Activated naive CD4-positive, alpha-beta T cell treated with anti-CD3 and anti-CD28 coated beads, Interleukin-2, amount 10 ng/mL, durations not matched to agents 7 days and 5 days (primary cell): ENCODE measurements at places on chromosomes 6 and 20.

DNA sequence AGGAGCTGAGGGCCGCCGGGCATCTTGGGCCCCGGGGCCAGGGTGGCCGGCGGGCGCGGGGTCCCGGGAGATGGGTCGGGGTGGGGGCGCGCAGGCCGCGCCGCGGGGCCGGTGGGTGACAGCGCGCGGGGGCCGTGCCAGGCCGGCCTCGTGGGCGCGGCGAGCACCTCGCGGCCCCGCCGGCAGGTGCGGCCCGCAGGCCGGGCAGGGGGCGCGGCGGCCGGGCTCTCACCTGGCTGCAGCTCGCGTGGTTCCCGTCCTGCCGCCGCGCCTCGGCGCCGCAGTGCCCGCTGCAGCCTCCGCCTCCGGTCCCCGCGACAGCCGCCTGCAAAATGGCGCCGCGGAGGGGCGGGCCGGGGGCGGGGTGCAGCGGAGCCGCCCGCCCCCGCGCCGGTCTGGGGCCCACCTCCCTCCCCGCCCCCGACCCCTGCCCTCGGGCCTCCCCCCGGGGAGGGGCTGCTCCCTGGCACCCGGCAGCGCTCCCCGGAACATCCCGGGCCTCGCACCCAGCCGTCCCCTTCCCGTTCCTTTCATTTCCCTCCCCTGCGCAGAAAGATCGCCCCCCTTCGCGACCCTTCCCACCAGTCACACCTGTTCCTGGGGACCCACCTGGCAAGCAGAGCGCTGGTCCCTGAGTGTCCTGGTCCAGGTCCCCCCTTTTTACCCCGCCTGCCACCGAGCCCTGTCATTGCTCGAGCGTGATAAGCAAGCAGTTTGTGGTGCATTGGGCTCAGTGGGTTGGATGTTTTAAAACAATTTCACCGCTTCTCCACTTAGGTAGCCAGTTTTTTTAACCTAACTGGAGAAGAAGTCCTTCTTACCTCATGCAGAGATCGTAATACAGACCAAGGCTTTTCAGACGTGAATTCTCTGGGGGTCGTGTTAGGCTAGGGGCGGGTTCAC, at the start of gene SLC23A2:
Gene SLC23A2 (minus strand): TSS at position 337 of the 903 bp plus-strand sequence. CDS start 68,948 bp downstream, outside the sequence.
- peaks cover 35% of the 10 kb centered on the region for H3K4me1 ChIP-seq
- H3K27me3 ChIP-seq: peaks cover 15% of the 10 kb centered on the region
- peak within 1 kb of the TSS; percentile 90 for H3K27ac ChIP-seq
- H3K36me3 ChIP-seq: peaks cover 6% of the 10 kb centered on the region
- peak within 1 kb of the TSS; percentile 95 for H3K4me3 ChIP-seq

DNA sequence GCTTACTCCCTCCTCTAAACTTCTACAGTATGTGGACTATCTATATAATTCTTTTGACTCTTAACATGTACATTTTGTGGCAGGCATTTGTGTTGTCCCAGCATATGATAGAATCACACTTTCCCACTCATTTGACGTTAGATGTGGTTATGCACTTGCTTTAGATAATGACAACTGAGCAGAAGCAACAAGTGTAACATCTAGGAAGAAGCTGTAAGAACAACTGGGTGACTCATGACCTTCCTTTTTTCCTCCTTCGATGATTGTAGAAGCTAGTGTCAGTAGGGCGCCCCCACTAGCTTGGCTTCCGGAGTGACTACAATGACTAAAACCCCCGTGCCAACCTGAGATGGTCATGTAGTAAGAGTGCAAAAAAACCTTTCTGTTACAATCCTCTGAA, 74.6 kb upstream of the CEP85L start:
- H3K4me3 ChIP-seq: no peak overlapping the region
- peak; percentile 56 for DNase-seq
- no peaks in the 10 kb centered on the region for H3K36me3 ChIP-seq
- no peaks in the 10 kb centered on the region for H3K27me3 ChIP-seq
- H3K4me1 ChIP-seq: peaks cover 36% of the 10 kb centered on the region
- H3K27ac ChIP-seq: peak overlapping the region; percentile 12

DNA sequence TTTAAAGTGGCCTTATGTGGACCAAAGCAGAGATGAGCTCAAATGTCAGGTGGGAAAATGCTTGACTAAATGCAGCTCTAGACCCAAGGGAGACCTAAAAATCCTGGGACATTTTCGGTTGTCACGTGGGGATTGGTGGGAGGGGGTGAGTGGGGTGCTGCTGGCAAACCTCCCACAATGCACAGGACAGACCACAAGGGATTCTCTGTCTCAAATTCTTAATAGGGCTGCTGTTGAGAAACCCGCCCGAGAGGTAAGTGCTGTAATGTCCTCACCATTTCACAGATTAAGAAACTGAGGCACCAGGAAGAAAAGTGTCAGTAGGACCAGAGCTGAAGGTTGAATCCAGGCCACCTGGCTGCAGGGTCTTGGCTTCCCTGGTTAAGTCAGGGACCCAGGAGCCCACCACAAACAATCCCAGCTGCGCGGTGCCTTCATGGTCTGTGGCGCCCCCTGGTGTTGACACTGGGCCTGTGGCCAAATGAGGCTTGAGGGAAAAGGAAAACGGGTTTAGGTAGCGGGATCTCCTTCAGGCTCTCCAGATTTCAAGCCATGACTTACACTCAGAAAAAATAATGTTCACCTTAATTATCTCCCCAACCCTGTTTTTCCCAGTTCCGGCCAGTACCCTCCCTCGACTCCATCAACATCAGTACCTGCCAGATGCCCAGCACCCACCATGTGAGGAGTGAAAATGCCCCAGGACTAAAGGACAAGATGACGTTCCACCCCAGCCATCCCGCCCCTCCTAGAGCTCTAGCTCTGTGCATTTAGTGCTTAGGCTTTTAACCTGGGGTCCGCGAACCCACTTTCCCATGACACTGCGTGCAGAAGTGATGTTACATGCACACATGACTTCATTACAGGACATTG, 7.2 kb downstream of the HLA-G start:
- H3K27me3 ChIP-seq: peaks cover 66% of the 10 kb centered on the region
- H3K27ac ChIP-seq: no peak overlapping the region
- no peak overlapping the region for H3K4me3 ChIP-seq
- no peaks in the 10 kb centered on the region for H3K36me3 ChIP-seq
- DNase-seq: peak; percentile 70
- H3K4me1 ChIP-seq: peaks cover 8% of the 10 kb centered on the region

- peaks cover 24% of the 10 kb centered on the region for H3K4me1 ChIP-seq
- peak overlapping the region; percentile 53 for H3K27ac ChIP-seq
- H3K27me3 ChIP-seq: peaks cover 29% of the 10 kb centered on the region
- H3K36me3 ChIP-seq: peaks cover 13% of the 10 kb centered on the region
- no peak for DNase-seq
- peak overlapping the region; percentile 61 for H3K4me3 ChIP-seq
Observed at GRCh38 chr6:90297115-90297866, 648 bp upstream of the BACH2 start.

GRCh38 chr6:132768051-132768517, 10.4 kb upstream of the VNN2 start:
- H3K36me3 ChIP-seq: peaks cover 14% of the 10 kb centered on the region
- no peaks in the 10 kb centered on the region for H3K27me3 ChIP-seq
- no peak overlapping the region for H3K27ac ChIP-seq
- H3K4me1 ChIP-seq: peaks cover 15% of the 10 kb centered on the region
- DNase-seq: peak; percentile 50

- no peak for DNase-seq
- H3K4me3 ChIP-seq: no peak overlapping the region
- H3K27ac ChIP-seq: no peak overlapping the region
- peaks cover 7% of the 10 kb centered on the region for H3K27me3 ChIP-seq
- H3K36me3 ChIP-seq: no peaks in the 10 kb centered on the region
Observed at GRCh38 chr6:69232008-69232407, 564.8 kb downstream of the LMBRD1 start.

- no peaks in the 10 kb centered on the region for H3K4me1 ChIP-seq
- no peak overlapping the region for H3K27ac ChIP-seq
- no peaks in the 10 kb centered on the region for H3K36me3 ChIP-seq
- DNase-seq: no peak
Observed at GRCh38 chr6:133248241-133249001, 7.3 kb downstream of the EYA4 start.

- no peak overlapping the region for H3K4me3 ChIP-seq
- peaks cover 12% of the 10 kb centered on the region for H3K4me1 ChIP-seq
- peaks cover 5% of the 10 kb centered on the region for H3K36me3 ChIP-seq
- DNase-seq: no peak
- H3K27ac ChIP-seq: no peak overlapping the region
Observed at GRCh38 chr6:106077170-106077569, 9.0 kb upstream of the PRDM1 start.

DNA sequence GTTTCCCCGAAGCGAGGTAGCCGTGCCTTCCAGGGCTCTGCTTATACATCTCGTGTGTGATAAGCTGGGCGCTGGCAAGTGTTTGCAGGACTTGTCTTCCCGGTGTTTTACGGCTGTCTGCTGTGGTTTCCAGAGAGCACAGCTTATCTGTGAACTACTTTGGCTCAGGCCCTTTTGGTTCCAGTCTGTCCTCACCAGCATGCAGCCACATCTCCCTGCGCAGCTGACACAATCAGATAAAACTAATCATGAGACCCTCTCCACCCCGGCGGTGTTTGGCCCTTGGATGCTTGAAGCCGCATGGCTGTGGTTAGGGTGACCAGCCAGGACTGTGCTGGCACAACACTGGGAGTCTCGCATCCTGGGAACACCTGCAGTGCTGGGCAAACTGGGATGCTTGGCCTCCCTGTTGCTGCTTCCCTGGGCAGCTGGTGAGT, 241.8 kb upstream of the FOXQ1 start:
- DNase-seq: no peak
- H3K27me3 ChIP-seq: peaks cover 13% of the 10 kb centered on the region
- H3K4me1 ChIP-seq: no peaks in the 10 kb centered on the region
- no peak overlapping the region for H3K27ac ChIP-seq
- H3K4me3 ChIP-seq: no peak overlapping the region

- no peak for DNase-seq
- H3K4me1 ChIP-seq: peaks cover 2% of the 10 kb centered on the region
- H3K27ac ChIP-seq: no peak overlapping the region
- H3K36me3 ChIP-seq: peaks cover 3% of the 10 kb centered on the region
- H3K4me3 ChIP-seq: no peak overlapping the region
Observed at GRCh38 chr6:4858194-4859015, 82.2 kb downstream of the CDYL start.

- H3K4me3 ChIP-seq: no peak overlapping the region
- H3K27ac ChIP-seq: peak overlapping the region; percentile 11
- no peak for DNase-seq
Observed at GRCh38 chr6:35317483-35318195, 20.0 kb downstream of the DEF6 start.

GRCh38 chr6:43544461-43544860, 27.6 kb downstream of the POLR1C start:
- peaks cover 50% of the 10 kb centered on the region for H3K36me3 ChIP-seq
- no peak overlapping the region for H3K4me3 ChIP-seq
- no peaks in the 10 kb centered on the region for H3K27me3 ChIP-seq
- H3K4me1 ChIP-seq: no peaks in the 10 kb centered on the region
- no peak overlapping the region for H3K27ac ChIP-seq

DNA sequence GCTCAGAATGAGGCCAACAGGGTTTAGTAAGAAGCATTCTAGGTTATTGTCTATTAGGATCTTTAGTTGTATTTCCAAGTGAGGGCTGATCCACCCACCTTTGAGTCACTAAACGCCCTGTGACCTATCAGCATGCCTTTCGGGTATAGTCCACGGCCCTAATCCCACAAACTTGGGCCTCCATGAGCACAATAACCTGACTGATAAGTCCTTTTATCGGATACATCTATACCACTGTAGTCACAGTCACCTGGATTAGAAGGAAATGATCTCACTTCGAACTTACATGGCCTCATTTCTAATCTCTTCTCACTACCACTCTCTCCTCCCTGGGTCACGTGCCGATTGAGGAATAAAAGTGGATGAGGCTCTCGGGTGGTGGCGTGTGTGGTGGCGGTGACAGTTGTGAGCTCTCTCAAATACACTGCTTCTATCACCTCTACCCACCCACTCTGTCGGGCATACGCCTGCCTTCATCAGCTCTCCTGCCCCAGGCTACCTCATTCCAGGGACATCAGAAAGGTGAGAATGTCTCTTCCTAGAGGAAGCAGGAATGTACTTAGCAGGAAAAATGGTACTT, 65.2 kb downstream of the TRAM2 start:
- no peak for DNase-seq
- H3K4me1 ChIP-seq: no peaks in the 10 kb centered on the region
- H3K27ac ChIP-seq: no peak overlapping the region
- H3K4me3 ChIP-seq: no peak overlapping the region
- H3K36me3 ChIP-seq: no peaks in the 10 kb centered on the region
- no peaks in the 10 kb centered on the region for H3K27me3 ChIP-seq

GRCh38 chr6:36999751-37000125, 5.7 kb upstream of the FGD2 start:
- no peaks in the 10 kb centered on the region for H3K36me3 ChIP-seq
- no peak overlapping the region for H3K4me3 ChIP-seq
- H3K27me3 ChIP-seq: peaks cover 61% of the 10 kb centered on the region
- no peak overlapping the region for H3K27ac ChIP-seq
- H3K4me1 ChIP-seq: no peaks in the 10 kb centered on the region
- DNase-seq: no peak

DNA sequence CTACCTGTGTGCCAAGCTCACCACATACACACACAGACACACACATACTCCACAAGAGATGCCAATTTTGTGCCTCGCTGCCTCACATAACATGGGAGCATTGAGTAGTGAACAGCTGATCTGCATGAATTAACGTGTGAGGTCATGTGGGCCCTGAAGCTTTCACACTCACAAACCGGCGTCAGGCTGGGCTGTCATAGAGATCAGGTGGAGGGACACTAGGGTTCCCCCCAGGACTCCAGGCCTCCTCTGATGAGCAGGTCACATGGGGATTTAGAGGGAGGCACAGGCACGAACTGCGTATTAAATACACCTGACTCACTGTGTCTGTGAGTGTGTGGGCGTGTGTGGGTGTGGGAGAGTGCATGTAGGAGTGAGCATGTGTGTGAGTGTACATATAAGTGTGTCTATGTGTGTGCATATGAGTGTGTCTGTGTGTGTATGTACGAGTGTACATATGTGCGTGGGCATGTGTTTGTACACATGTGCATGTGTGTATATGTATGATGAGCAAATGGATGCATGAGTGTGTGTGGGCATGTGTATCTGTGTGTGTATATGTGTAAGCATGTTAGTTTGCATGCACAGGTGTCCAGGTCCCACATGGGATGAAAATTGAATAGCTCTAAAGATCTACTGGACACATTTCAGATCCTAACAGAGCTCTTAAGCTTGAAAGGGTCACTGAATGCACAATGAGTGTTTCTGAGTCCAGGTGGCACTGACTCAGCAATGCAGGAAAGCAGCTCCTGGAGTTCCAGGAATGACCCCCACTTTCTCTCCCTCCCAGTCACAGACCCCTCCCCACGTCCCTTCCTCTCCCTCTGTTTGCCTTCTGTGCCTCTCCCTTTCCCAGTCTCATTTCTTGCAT, 336.6 kb downstream of the PREX1 start:
- no peak overlapping the region for H3K27ac ChIP-seq
- no peak for DNase-seq
- H3K27me3 ChIP-seq: peaks cover 16% of the 10 kb centered on the region
- H3K4me3 ChIP-seq: no peak overlapping the region
- no peaks in the 10 kb centered on the region for H3K36me3 ChIP-seq

GRCh38 chr6:106927531-106928398, 46.8 kb downstream of the CD24 start:
- peaks cover 35% of the 10 kb centered on the region for H3K27me3 ChIP-seq
- peak; percentile 60 for DNase-seq
- no peaks in the 10 kb centered on the region for H3K4me1 ChIP-seq
- no peak overlapping the region for H3K4me3 ChIP-seq

- DNase-seq: no peak
- H3K27ac ChIP-seq: no peak overlapping the region
- H3K27me3 ChIP-seq: peaks cover 40% of the 10 kb centered on the region
- no peaks in the 10 kb centered on the region for H3K36me3 ChIP-seq
- peaks cover 16% of the 10 kb centered on the region for H3K4me1 ChIP-seq
- H3K4me3 ChIP-seq: no peak overlapping the region
Observed at GRCh38 chr20:50004229-50004628, 21.4 kb downstream of the SNAI1 start.
